Breast epithelium (tissue), 4 donors: ENCODE measurements at places on chromosomes 13 and 19.

DNA sequence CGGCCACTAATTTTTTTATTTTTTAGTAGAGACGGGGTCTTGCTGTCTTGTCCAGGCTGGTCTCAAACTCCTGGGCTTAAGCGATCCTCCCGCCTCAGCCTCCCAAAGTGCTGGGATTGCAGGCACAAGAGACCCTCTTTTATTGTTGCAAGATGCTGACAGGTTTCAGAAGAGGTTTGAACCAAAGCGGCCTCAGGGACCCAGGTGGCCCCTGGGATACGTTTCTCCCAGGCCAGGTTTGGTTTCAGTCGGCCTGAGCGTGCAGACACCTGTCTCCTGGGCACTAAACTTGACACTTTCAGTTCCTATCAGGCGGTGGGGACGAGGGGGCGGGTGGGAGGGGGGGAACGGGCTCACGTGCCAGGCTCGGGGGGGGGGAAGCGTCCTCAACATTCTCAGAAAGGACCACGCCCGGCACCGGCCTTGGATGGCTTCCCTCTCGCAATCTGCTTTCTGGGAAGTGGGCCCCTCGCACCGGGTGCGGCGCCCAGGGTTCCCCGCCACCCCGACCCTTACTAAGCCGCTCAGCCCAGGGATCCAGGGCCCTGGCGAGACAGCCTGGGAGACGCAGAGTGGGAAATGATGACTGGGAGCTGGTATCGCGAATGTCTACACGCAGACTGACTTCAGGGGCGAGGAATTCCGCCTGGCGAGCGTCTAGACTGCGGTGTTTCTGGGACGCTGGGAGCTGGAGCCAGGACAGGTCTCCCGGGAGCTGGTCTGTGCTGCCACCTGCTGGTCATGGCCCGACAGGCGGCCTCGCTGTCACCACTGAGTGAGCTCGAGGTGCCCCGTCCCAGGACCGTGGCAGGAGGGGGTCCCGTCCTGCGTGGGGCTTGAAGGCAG, 91.6 kb downstream of the GNG7 start:
- H3K4me1 ChIP-seq, result no peaks in the 10 kb centered on the region
- H3K36me3 ChIP-seq, result no peaks in the 10 kb centered on the region
- peak overlapping the region; percentile 48 for H3K4me3 ChIP-seq
- H3K27me3 ChIP-seq, result no peaks in the 10 kb centered on the region
- peak; percentile 96 for DNase-seq

GRCh38 chr19:18588611-18589379, at the start of gene REX1BD:
REX1BD (plus strand) TSS chr19:18588798; CDS start chr19:18588802, 4 bp downstream.
- no peaks in the 10 kb centered on the region for H3K36me3 ChIP-seq
- peak within 1 kb of the TSS; percentile 87 for H3K4me3 ChIP-seq
- H3K4me1 ChIP-seq, result no peaks in the 10 kb centered on the region
- H3K27ac ChIP-seq, result peak within 1 kb of the TSS; percentile 72

DNA sequence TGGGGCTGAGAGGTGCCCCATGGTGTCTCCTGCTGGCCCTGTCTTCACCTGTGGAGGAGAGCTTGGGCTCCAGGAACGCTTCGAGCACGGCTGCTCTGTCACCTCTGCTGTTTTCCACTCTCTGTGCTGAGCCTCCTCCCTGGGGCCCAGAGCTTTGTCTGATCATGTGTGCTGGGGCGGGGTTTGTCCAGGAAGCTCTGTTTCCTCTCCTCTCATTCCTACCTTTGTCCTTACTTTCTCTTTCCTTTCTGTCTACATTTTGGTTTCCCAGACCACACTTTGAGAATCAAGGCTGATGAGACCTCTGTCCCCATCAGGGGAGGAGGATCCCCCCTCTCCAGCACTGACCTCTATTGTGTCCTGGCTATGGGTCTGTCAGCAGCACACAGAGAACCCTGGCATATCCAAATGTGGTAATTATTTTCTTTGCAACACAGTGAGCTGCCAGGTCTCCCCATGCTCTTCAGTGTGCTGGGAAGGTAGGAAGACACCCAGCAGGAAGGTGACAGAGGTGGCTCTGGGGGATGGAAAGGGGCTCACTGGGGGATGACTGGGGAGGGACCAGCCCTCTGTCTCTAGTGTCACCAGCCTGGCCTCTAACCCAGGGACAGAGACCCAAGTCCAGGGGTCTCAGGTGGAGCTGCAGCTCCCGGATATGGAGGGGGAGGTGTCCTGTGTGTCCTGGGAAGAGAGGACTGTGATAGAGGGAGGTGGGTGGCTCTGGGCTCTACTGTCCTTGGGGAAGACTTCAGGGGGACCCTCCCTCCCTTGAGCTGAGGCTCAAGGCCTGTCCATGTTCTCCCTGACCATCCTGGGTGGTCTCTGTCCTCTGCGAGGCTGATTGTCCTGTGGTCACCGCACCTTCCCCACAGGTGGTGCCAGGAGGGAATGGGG, at the start of gene CEACAM1:
Gene CEACAM1, minus strand, starts transcription at position 128 of the 894 bp plus-strand sequence. Its CDS starts 107 bp downstream, at position 21.
- H3K27ac ChIP-seq, result peak within 1 kb of the TSS; percentile 69
- no peaks in the 10 kb centered on the region for H3K36me3 ChIP-seq
- peaks cover 6% of the 10 kb centered on the region for H3K4me1 ChIP-seq
- DNase-seq, result peak; percentile 72
- no peaks in the 10 kb centered on the region for H3K27me3 ChIP-seq
- peak within 1 kb of the TSS; percentile 67 for H3K4me3 ChIP-seq

DNA sequence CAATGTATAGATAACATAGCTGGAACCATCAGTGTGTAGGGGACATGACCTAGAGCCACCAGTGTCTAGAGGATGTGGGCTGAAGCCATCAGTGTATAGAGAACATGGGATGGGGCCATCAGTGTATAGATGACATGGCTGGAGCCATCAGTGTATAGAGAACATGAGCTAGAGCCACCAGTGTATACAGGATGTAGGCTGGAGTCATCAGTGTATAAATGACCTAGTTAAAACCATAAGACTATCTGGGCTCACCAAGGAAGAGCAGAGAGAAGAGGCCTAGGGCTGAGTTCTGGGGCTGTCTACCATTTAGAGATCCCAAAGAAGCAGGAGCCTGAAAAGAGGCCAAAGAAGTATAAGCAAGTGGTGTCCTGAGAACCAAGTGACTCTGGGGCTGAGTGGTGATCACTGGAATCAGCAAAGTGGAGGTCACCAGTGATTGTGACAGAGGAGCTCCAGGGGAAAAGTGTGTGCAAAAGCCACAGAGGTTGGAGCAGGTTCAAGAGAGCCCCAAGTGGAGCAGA, 41.0 kb downstream of the RFX2 start:
- no peaks in the 10 kb centered on the region for H3K4me1 ChIP-seq
- DNase-seq, result no peak
- no peaks in the 10 kb centered on the region for H3K27me3 ChIP-seq
- no peaks in the 10 kb centered on the region for H3K36me3 ChIP-seq
- no peak overlapping the region for H3K27ac ChIP-seq
- H3K4me3 ChIP-seq, result no peak overlapping the region

- H3K27ac ChIP-seq, result no peak overlapping the region
- no peak for DNase-seq
- H3K4me1 ChIP-seq, result no peaks in the 10 kb centered on the region
Measured at GRCh38 chr13:24341439-24341838, 32.1 kb downstream of the C1QTNF9 start.

- no peak overlapping the region for H3K4me3 ChIP-seq
- H3K4me1 ChIP-seq, result no peaks in the 10 kb centered on the region
- H3K27me3 ChIP-seq, result no peaks in the 10 kb centered on the region
- DNase-seq, result no peak
Measured at GRCh38 chr13:41327994-41328790, 17.1 kb downstream of the NAA16 start.

GRCh38 chr13:102237230-102237629, 164.6 kb downstream of the FGF14 start:
- peak overlapping the region; percentile 63 for H3K27ac ChIP-seq
- no peaks in the 10 kb centered on the region for H3K4me1 ChIP-seq
- no peak for DNase-seq
- no peaks in the 10 kb centered on the region for H3K27me3 ChIP-seq
- H3K36me3 ChIP-seq, result no peaks in the 10 kb centered on the region

- no peaks in the 10 kb centered on the region for H3K36me3 ChIP-seq
- peak overlapping the region; percentile 13 for H3K27ac ChIP-seq
- no peaks in the 10 kb centered on the region for H3K27me3 ChIP-seq
- H3K4me3 ChIP-seq, result no peak overlapping the region
Measured at GRCh38 chr19:3543150-3544057, 4.4 kb downstream of the TEKTIP1 start.

DNA sequence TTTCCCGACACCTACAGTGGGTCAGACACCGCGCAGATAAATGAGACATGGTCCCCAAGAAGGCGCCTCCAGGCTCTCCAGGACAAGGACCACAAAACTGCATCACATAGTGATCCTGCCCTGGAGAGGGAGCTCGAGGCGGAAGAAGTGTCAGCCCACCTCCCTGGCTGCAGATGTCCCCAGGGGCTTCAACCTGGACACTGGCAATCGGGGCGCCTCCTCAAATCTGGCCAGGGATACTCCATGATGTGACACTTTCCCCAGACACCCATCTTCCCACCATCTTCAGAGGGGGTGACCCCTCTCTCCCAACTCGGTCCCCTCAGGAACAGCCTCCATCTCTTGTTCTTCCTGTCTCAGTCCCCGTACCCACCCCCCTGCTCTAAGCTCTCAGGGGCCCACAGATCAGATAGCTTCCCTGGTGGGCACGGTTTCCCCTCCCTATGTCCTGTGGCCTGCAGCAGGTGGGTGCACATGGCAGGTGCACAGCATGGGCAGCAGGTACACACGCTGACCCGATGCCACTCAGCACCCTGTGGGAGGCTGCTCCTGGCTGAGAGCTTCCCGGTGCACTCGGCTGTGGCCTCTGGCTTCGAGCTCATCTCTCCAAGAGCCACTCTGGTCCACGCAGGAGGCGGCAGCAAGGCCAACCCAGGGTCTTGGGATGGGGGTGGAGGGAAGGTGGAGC, 61.2 kb downstream of the PEPD start:
- H3K4me3 ChIP-seq, result no peak overlapping the region
- no peak for DNase-seq
- H3K27ac ChIP-seq, result no peak overlapping the region
- H3K4me1 ChIP-seq, result no peaks in the 10 kb centered on the region

DNA sequence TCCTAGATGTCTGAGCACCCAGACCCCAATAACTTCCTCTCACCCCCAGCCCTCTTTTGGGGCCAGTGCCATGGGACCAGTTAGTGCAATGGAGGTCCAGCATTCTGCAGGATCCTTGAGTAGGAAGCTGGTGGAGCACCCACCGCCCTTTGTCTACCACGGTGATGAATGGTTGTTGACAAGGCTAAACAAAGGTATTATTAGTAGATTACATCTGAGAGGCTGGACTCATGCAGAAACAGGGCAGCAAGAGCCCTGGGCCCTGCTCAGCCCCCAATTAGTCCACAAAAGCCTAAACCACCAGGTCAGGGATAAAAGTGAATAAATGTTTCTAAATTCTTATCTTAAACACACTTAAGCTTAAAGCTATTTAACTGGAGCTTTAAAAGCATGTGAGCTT, 196.5 kb upstream of the TSHZ3 start:
- H3K36me3 ChIP-seq, result no peaks in the 10 kb centered on the region
- no peak for DNase-seq
- H3K4me1 ChIP-seq, result no peaks in the 10 kb centered on the region
- H3K4me3 ChIP-seq, result no peak overlapping the region
- no peak overlapping the region for H3K27ac ChIP-seq
- H3K27me3 ChIP-seq, result no peaks in the 10 kb centered on the region

DNA sequence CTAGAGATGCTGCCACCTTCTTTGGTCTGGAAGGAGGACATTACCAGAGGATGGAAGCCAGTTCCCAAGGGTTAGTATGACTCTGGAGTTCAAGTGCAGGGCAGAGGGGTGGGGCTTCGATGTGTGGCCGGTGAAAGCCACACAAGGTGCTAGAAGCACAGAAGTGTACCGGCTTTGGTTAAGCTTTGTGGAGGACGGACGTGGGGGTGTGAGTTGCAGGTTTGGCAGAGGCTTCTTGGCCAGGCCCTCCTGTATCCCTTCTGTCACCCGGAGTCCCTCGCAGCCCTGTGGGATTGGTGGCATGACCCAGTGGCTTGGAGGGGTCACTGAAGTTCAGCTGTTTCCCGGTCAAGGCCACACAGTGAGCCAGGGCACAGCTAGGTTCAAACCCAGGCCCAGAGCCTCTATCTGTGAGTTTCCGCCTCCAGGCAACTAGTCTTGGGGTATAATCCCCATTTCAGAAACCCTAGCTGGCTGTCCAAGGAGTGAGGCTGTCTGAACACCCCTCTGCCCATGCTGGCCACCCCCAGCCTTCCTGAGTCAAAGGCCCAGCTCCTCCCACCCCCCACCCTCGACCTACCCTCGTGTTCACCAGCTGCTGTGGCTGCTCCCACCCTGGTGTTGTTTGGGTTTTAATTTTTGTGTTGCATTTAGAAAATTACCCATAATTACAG, 4.6 kb upstream of the SSBP4 start:
- peak overlapping the region; percentile 92 for H3K27ac ChIP-seq
- no peaks in the 10 kb centered on the region for H3K27me3 ChIP-seq

GRCh38 chr19:56271151-56271550, 1.4 kb upstream of the EDDM13 start:
- H3K36me3 ChIP-seq, result no peaks in the 10 kb centered on the region
- H3K27ac ChIP-seq, result no peak overlapping the region
- H3K27me3 ChIP-seq, result no peaks in the 10 kb centered on the region
- no peaks in the 10 kb centered on the region for H3K4me1 ChIP-seq

DNA sequence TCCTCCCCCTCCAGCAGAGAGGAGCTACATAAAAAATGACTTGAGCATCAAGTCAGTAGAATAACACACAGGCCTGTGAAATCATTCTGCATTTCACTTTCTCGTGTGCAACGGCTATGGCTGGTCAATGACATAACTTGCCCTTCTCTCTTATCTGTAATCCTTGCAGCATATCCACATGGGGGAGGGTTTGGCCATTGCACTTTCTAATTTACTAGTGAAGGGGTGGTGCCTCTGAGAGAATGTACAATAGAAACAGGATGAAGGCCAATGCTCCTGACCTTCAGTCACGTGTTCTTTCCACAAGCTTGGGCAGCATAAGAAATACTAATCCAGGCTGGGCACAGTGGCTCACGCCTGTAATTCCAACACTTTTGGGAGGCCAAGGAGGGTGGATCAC, 641.0 kb upstream of the ARGLU1 start:
- no peak overlapping the region for H3K27ac ChIP-seq
- DNase-seq, result no peak
- no peaks in the 10 kb centered on the region for H3K27me3 ChIP-seq
- H3K4me3 ChIP-seq, result no peak overlapping the region

GRCh38 chr13:49602005-49602404, 16.6 kb upstream of the RCBTB1 start:
- H3K4me1 ChIP-seq, result no peaks in the 10 kb centered on the region
- H3K4me3 ChIP-seq, result no peak overlapping the region
- no peak overlapping the region for H3K27ac ChIP-seq

- no peak overlapping the region for H3K4me3 ChIP-seq
- H3K4me1 ChIP-seq, result no peaks in the 10 kb centered on the region
- no peaks in the 10 kb centered on the region for H3K36me3 ChIP-seq
- no peaks in the 10 kb centered on the region for H3K27me3 ChIP-seq
Measured at GRCh38 chr13:41833831-41834230, 127.1 kb downstream of the VWA8 start.

- DNase-seq, result no peak
- no peak overlapping the region for H3K27ac ChIP-seq
- no peaks in the 10 kb centered on the region for H3K27me3 ChIP-seq
- H3K4me3 ChIP-seq, result no peak overlapping the region
- H3K36me3 ChIP-seq, result no peaks in the 10 kb centered on the region
Measured at GRCh38 chr13:20519875-20520274, 5.8 kb downstream of the CRYL1 start.

DNA sequence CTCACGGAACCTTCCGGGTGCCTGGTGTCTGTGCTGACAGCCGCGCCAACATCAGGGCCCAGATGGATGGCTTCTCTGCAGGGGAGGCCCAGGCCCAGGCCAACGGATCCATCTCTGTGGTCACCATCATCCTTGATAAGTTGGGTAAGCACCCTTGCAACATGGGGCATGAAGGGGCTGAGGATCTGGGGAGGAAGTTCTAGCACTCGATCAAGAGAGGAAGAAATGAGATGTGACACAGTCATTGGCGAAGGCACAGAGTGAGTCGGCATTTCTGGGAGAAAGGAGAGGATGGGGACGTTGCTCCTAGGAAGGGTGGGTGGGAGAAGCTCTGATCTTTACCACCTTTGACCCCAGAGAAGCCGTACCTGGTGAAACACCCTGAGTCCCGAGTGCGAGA, 4.4 kb downstream of the CILP2 start:
- H3K36me3 ChIP-seq, result no peaks in the 10 kb centered on the region
- H3K27me3 ChIP-seq, result no peaks in the 10 kb centered on the region
- no peaks in the 10 kb centered on the region for H3K4me1 ChIP-seq
